Hippocampal formation (tissue), 2 donors: ENCODE measurements at places on chromosomes 3 and 15.

DNA sequence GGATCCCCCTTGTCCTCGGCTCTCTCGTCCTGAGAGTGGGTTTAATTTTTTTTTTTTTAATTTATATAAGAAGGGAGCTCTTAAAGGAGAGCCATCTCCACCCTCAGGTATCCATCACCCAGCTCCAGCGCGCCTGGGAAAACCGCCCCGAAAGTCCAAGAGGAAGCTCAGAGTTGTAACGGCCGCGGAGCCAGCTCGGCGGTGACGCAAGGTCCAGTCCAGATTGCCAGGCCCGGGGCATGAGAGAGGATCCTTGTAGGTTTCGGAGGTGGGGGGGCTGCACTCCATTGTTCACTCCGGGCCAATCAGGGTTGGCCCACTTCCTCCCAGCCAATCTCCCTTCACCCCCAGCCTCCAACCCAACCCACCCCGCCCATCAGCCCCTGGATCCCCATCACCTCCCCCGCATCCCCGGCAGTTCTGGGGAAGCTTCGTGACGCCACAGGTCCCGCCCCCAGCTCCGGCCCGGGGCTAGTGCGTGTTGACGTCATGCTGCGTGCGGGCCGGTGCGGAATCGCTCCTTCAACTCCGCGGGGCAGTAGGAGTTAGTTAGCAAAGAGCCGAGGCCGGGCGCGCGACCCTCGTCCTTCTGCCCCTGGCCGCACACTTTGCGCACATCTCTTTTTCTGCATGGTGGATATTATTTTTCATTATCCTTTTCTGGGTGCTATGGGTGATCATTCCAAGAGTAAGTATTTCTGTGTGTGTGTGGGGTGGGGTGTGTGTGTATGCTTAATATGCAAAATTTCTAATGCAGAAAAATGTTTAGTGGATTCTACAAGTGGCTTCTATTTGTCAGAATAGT lies at the start of gene ISL2:
ISL2 (plus strand) TSS at position 520 of the 805 bp plus-strand sequence; CDS start at position 631, 111 bp downstream.
- peak; percentile 70 for DNase-seq

DNA sequence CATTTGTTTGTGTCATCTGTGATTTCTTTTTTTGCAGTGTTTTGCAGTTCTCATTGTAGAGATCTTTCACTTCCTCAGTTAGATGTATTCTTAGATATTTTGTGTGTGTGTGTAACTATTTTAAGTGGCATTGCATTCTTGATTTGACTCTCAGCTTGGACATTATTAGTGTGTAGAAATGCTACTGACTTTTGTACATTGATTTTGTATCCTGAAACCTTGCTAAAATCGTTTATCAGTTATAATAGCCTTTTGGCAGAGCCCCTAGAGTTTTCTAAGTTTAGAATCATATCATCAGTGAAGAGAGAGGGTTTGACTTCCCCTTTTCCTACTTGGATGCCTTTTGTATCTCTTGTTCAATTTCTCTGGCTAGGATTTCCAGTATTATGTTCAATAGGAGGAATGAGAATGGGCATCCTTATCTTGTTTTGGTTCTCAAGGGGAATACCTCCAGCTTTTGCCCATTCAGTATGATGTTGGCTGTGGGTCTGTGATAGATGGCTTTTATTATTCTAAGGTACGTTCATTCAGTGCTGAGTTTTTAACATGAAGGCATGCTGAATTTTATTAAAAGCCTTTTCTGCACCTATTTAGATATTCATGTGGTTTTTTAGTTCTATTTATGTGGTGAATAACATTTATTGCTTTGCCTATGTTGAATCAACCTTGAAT lies 211.7 kb downstream of the MBNL1 start:
- DNase-seq: no peak

DNA sequence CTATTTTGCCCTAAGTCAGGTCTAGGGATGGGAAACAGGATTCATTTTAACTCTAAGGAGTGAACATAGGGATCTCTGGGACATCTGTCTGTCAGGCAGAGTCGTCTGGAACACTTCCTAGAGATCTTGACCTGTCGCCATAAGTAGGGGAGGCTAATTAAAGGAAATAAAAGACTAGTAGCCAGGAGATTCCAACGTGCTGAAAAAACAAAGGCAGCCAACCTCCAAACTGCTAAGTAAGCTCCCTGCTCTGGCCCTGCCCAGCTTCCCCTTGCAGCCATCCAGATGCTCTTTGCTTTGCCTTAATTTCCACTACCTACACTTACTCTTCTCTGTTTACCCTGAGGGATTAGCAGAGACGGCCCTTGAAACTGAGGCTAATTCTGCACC lies 18.4 kb upstream of the TSEN2 start:
- DNase-seq: no peak

DNA sequence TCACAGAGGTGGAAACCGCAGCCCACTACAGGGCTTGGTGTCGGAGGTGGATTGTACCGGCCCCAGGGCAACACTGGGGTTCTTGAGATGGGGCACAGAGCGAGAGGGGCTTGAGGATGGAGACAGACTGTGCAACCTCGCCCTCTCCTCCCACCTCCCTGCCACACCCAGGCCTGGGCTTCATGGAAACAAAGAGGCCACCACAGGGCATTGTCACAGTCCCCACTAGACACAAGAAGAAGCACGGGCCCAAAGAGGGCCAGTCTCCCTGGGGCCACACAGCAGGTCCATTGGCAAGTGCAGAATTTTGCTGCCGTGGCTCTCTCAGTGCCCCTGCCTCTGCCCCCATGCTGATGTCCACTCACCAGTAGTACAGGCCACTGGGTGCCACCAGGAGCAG lies 4.1 kb upstream of the CALML4 start:
- no peak for DNase-seq

DNA sequence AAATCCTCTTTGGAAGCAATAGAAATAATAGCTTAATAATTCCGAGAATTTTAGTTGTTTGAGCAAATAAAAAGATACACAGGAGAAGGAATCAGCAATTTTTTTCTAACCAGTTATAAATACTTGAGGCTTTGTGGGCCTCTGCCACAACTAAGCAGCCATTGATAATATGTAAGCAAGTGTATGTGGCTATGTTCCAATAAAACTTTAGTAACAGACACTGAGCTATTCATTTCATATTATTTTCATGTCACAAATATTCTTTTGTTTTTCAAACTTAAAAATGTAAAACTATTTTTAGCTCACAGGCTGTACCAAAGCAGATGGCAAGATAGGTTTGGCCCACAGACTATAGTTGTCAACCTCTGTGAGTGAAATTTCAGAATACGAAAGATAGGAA lies 85.7 kb downstream of the MSL2 start:
- DNase-seq: no peak

DNA sequence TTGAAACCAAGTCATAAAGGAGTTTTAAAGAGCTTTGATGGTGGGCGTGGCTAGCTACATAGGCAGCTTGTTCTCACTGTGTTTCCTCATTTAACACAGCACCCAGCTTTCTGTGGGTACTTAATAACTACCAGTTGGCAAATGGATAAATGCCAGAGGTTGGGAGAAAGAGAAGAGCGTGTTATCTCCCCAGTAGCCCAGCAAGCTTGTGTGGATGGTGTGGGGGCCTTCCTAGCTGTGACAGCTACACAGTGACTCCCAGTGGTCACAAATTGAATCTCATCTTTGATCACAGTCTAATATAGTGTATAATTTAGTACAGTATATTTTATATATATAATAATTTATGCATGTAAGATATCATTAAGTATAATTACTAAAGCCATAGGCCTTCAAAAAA lies 984.1 kb downstream of the EPHA3 start:
- no peak for DNase-seq

GRCh38 chr3:129699199-129699598 lies 92.7 kb upstream of the PLXND1 start:
- DNase-seq: no peak

DNA sequence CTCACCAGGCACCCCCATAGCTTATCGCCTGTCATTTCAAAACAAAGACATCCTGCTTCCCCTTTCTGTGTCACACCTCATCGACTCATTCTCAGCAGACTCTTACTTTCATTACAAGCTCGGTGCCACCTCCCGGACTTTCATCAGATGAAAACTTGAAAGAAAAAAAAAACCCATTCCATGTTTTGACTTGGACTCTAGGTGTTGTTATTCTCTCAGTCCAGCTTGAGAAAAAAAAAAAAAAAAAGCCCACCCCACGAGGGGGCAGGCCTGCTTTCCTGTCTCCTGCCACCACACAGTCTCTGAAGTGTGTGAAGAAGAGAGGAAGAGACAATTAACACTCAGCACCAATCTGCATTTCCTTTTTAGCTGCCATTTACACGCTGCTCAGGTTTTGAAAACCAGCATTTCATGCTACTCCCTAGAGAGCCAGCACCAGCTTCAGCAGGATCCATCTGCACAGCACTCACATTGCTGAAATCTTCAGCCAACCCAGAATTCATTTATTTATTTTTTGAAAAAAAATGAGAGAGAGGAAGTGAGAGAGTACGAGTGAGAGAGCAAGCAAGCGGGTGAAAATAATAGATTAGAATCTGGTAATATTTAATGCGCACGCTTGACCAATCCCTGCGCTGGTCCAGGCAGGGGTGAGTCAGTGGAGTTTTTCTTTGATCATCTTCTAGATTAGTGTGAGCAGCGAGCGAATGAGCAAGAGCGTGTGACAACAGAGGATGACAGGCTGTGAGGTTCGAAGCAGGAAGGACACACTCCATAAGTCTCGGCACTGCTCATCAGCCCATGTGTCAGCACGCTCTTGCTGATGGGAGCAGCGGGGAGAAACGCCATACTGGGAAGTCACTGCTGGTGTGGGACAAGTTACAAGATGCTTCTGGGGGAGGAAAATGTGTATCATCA lies 23.5 kb downstream of the ZNF80 start:
- no peak for DNase-seq

- DNase-seq: no peak
These were observed 12.6 kb upstream of the STARD5 start for GRCh38 chr15:81336568-81336967.

DNA sequence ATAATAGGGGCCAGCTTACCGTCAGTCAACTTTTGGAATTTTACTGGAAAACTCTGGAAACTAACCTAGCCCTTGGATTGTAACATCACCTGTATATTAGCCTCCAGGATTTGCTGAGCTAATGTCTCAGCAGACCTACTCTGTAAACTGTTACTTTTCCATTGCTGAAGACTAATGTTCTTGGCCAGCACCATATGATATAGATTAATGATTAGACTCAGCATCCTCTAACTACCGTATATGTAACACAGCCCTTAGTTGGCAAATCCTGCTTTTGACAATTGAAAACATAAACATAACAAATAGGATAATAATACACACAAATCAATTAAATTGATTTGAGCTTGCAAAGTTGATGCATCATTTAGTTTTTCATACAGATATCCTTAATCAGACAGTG lies 26.6 kb upstream of the GBE1 start:
- no peak for DNase-seq

DNA sequence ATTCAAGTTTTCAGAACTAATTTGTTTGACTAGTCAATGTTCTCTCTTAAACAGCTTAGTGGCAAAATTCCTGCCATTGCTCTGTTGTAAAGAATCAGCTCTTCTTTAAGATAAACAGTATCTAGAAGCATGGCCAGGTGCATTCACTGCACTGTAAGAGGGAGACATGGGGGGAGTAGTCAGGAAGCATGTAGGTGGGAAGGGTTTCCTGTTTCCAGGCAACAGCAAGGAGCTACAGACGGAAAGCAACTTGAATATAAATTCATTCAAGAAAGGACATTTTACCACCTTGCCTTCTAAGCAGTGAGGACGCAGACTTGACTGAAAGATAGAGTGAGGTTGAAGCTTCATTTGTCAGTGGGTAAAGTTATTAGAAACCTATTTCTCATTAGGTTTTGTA lies 55.3 kb downstream of the BBX start:
- DNase-seq: no peak

GRCh38 chr15:100096248-100096600 lies 245.6 kb downstream of the ADAMTS17 start:
- DNase-seq: no peak

DNA sequence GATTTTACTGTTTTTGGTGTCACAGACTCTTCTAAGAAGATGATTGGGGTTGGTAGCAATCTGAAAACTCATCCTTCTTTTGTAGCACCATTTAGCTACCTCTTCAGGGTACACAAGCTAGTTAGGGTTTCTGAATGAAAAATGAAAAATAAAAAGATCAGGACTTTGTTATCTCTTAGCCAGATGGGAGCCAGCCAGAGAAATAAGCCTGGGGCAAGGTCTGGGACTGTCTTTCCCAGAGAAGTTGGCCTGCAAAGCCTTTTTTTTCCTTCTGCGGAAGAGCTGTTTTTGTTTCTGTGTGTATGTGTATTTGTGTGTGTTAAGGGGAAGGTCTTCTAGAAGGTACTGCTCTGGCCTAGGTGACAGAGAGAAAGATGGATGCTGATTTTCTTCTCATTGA lies 150.7 kb upstream of the AGTR1 start:
- DNase-seq: no peak

DNA sequence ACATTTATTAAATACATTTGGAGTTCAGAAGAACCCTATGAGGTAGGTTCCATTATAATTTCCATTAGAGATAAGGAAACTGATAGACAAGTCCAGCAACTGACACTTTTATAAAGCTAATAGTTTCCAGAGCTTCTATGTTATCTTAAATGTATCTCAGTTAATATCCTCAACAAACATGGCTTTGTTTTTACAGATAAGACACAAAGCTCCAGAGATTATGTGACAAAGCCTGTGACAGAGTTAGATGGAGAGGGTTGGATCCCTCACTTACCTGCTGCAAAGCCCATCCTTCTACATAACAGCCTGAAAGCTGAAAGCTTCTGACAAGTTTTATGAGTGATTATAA lies 473 bp upstream of the COMMD2 start:
- no peak for DNase-seq

DNA sequence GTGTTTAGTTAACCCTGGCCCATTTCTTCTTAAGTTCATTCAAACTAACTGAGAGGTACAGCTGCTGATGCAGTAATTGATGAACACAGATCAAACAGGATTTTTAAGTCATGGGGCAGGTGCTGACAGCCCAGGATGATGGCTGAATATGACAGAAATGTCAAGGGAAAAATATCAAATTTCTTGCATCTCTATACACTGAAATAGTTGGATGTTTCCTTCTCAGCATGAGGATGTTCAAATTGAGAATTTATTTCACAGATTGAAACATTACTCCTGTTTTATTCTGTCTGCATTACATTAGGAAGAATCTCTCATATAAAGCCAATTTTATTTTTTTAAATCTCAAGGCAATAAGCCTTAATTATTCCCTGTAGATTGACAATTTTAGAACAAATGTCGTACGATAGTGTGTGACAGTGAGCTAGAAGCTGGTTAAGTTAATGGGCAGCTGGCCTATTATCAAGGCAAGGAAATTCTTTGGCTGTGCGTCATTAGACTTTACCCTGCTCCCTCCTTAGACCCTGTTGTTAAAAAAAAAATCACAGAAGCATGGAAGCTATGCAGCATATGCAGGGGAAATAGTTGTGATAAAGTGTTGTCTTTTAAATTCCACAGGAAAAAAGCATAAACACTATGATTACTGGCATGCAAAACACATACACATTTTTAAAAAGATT lies 183.8 kb upstream of the KCNMB2 start:
- DNase-seq: no peak

DNA sequence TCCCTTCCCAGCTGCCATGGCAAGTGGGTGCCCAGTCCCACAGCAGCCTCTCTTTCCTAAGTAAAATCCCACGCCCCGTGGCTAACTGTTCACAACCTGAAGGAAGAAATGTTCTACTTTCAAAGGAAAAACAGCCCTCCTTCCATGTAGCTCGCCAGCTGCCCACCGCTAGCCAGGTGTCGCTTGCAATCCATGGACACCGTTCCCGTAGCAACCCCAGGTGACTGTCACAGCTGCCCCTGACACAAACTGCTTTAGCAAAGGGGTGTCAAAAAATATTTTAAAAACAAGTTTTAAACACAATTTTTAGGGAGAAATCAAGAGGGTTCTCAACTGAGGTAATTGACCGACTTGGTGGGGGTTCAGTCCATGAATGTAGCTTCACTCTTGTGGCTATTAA lies 21.0 kb upstream of the CGNL1 start:
- no peak for DNase-seq
